Activated CD4-positive, alpha-beta T cell treated with anti-CD3 and anti-CD28 coated beads, Interleukin-2, amount 50 U/mL, for 16 hours (primary cell): ENCODE measurements at places on chromosomes 7 and 10.

DNA sequence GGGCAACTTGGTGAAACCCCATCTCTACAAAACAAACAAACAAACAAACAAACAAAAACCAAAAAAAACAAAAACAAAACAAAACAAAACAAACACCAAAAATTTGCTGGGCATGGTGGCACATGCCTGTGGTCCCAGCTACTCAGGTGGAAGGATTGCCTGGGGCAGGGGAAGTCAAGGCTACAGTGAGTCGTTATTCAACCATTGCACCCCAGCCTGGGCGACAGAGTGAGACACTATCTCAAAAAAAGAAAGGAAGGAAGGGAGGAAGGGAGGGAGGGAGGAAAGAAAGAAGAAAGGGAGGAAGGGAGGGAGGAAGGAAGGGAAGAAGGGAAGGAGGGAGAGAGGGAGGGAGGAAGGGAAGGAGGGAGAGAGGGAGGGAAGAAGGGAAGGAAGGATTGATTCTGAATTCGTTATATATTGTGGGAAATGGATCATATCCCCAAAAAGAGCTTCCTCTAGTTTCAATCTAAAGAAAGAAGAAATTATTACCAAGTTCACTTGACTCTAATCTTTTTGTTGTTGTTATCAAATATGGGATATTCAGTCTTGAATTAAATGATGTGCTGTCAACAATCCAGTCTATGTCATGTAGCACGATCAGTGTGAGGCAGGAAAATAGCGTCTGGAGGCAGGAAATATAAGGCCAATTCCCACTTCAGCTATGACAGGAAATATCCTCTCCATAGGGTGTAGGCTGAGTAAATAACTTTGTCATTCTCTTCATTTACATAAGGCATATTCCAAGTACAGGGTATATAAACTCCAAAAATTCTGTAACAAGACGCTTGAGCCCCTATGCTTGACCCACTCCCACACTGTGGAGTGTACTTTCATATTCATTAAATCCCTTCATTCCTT is 26.2 kb upstream of the TRIM24 start:
- no peak for DNase-seq

GRCh38 chr10:17479015-17479615 is 24.7 kb upstream of the ST8SIA6 start:
- no peak for DNase-seq

DNA sequence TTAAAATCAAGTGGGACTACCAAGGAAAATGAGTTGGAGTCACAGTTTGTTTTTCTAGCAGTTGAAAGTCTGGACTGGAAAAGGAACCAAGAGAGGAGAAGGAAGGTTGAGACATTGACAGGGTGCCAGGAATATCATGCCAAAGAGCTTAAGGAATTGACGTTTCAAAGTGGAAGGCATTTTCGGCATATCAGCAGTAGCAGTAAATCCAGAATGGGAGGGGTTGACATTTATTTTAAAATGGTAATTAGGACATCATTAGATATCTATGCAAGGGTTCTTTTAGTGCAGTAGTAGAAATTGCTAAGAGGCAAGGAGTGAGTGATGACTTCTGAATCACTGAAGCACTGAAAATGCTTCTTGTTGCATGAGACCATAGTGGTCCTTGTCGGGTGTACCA is 335.9 kb upstream of the PLXDC2 start:
- no peak for DNase-seq

DNA sequence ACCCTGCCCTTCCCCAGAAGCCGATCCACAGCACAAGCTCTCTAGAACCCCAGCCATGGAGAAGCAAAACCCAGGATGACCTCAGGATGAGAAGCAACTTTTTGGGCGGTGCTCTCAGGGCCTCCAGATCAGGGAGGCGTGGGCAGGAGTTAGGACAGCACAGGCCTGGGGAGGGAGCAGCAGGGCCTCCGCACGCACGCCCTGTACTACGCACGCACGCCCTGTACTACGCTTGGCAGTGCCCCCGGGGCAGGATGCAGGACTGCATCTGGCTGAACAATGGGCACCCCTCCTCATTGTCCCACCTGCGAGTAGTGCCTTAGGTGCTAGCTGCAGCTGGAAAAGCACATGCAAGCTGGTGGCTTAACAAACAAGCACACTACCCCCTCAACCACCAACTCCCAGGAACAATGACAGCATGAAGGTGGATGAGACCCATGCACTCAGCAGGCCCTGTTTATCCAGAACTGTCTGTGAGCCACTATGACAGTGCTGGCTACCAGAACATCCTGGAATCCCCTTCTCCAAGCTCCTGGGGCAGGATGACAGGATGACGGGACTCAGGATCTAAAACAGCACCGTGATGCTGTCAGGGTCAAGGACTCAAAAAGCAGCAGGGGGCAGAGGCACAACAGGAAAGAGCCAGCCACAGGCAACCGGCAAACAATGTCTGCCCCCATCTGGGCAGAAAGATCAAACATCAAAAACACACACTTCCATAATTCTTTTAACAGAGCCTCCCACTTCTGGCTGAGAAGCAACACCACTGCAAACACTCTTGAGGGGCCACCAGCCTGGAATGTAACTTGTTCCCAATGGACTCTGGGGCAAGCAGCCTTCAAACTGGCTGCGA is 11.8 kb downstream of the PODXL start:
- DNase-seq: no peak

DNA sequence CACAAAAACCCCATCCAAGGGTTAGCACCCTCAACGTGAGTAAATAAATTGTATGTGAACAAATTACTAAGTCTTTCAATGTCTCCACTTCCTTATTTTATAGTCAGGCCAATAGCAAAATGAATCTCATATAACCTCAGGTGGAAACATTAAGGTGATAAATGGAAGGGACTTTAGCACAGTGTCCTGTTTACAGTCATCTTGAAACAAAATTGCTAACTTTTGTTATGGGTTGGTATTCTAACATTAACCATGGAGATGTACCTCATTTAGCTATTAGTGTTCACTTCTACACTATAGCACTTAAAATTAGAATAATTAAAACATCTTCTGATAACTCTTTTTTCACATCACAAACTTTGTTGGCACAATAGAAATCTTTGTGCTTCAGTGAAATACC is 255.8 kb upstream of the CNTNAP2 start:
- no peak for DNase-seq

DNA sequence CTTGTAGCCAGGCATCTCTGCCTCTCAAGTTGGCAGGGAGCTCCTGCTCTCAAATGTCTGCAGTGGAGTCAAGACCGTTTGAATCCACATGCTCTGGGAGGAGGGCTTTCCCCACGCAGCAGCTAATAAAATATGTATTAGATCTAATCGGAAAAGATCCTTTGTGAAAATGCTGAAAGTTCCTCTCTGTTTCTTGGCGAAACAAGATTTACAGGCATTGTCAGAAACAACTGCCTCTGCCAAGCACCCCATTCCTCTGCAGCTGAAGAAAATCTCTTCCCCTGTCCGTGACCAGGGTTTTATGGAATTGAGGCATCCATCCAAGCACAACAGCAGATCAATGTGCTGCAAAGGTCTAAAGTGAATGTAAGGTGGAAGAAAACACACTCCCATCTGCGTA is 165.8 kb downstream of the TCERG1L start:
- DNase-seq: no peak

DNA sequence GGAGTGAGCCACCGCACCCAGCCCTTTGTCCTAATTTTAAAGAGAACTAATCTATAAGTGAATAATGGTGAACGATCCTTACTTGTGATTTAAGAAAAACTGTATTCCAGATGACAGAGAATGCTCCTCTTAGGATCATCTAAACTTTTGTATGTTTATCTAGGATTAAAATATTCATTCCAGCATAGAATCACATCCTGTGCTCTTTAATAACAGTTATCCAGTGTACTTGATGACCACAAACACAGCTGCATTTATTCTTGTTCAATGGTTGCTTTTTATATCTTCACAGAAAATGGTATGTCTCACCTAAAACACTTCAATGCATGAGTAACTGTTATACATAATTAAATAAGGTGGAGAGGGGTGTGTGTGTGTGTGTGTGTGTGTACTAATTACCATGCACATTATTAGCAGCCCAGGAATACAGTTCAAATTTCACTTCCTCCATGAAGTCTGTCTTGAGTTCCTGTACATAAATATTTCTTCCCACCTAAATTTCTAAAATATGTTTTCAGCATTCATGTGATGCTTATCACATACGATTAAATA is 38.5 kb upstream of the SEMA3C start:
- no peak for DNase-seq

- no peak for DNase-seq
Observed at GRCh38 chr7:134493091-134493490, 34.2 kb upstream of the AKR1B1 start.

- DNase-seq: no peak
Observed at GRCh38 chr10:114258274-114258840, 19.3 kb downstream of the VWA2 start.

- DNase-seq: no peak
Observed at GRCh38 chr10:110687400-110687799, 43.3 kb downstream of the RBM20 start.
